Stimulated activated naive CD8-positive, alpha-beta T cell treated with anti-CD3 and anti-CD28 coated beads, Interleukin-15, Interleukin-2, amounts not matched to agents 100 U/mL and 50 U/mL, for 24 hours (primary cell): ENCODE measurements at places on chromosomes 5 and 9.

DNA sequence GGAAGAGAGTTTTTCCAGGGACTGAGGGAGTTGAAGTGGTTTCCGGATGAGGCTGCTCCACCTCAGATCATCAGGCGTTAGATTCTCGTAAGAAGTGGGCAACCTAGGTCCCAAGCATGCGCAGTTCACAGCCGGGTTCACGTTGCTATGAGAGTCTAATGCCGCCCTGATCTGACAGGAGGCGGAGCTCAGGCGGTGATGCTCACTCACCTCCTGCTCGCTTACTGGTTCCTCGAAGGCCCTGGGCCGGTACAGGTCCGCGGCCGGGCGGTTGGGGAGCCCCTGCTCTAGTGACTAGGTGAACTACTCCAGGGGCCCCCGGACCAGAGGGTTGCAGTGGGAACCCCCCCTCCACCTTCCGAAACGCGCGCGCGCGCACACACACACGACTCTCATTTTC is 997 bp upstream of the RNF130 start:
- no peak for DNase-seq

DNA sequence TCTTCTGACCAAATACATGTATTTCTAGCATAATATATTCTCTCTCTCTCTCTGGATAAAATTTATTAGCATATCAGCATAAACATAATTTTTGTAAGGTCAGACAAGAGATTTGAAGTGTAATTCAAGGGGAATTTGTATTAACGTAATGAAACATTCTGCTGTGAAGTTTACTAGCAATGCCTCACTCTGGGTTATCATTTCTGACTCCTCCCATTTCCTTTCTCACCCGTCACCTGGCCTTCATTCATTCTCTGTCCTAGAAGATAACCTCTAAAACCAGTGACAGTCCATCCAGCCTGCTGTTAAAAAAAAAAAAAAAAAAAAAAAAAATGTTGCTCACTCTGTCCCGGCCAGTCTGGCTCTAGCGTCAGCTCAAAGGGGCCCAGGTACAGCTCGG is 27.1 kb downstream of the GRAMD2B start:
- DNase-seq = no peak

- DNase-seq = no peak
Measured at GRCh38 chr5:132190161-132190817, 37.4 kb downstream of the P4HA2 start.

- no peak for DNase-seq
Measured at GRCh38 chr5:126234563-126235195, 188.5 kb upstream of the GRAMD2B start.

- no peak for DNase-seq
Measured at GRCh38 chr9:12503606-12504122, 189.5 kb upstream of the TYRP1 start.

GRCh38 chr5:96344678-96345577 is 88.1 kb downstream of the PCSK1 start:
- DNase-seq = no peak

GRCh38 chr5:119405419-119405818 is 46.9 kb upstream of the HSD17B4 start:
- DNase-seq = no peak

DNA sequence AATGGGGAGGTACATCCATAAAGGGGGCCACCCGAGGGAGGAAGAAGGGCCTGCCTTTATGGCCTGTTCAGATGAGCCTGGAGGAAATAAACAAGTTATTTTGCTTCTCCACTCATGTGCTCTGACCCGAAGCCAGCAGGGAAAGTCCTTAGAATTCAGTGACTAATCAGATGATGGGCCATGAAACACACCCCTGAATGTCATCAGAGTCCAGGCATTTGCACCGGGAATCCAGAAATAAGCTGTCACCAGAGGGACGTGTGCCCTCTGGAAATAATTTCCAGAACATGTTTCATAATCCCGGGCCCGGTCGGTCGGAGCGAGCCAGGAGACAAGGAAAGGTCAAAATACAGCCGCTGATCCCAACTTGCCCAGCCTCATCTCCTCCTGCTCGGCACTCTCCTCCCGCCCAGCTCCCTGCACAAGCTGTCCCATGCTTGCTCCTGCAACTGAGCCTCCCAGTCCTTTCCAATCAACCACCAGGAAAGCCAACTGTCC is 73.6 kb upstream of the ZNF622 start:
- DNase-seq = no peak

DNA sequence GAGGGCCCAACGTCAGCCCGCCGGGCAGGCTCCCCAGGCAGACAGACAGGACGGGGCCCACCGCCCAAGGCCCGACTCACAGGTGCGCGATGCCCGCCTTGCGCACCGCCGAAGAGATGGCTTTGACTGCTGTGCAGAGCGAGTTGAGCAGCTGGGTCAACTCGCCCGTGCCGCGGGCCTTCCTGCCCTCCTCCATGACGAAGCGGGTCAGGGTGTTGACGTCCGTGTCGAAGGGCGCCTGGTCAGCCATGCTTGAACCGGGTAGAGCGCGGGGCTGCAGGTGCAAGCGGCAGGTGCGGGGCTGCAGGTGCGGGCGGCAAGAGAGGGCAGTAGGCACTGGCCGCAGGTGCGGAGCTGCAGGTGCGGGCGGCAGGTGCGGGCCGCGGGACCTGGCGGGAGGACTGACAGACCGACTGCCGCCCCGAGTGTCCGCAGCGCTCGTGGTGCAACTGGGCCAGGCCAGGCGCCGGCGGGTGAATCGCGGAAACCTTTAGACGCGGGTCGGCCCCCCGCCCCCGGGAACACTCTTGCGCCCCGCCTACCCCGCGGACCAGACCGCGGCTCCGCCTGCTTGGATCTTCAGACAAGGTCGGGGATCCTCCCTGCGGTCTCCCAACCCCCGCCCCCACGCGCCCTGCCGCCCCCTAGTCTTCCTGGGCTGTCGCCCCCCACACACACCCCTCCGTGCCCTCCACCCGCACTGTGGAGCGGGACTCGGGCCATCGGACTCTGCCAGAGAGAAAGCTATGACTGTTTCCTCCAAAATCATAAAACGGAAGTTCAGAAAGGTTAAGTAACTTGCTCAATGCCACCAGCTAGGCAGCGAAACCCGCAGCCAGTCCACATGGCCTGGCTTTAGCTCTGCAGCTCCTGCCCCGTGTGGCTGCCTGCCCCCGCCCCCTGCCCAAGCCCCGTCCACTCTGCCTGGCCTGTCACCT is at the start of gene FBP1:
Gene FBP1, minus strand, starts transcription at position 458 of the 938 bp plus-strand sequence. Its CDS starts 208 bp downstream, at position 250.
- DNase-seq = peak; percentile 61

DNA sequence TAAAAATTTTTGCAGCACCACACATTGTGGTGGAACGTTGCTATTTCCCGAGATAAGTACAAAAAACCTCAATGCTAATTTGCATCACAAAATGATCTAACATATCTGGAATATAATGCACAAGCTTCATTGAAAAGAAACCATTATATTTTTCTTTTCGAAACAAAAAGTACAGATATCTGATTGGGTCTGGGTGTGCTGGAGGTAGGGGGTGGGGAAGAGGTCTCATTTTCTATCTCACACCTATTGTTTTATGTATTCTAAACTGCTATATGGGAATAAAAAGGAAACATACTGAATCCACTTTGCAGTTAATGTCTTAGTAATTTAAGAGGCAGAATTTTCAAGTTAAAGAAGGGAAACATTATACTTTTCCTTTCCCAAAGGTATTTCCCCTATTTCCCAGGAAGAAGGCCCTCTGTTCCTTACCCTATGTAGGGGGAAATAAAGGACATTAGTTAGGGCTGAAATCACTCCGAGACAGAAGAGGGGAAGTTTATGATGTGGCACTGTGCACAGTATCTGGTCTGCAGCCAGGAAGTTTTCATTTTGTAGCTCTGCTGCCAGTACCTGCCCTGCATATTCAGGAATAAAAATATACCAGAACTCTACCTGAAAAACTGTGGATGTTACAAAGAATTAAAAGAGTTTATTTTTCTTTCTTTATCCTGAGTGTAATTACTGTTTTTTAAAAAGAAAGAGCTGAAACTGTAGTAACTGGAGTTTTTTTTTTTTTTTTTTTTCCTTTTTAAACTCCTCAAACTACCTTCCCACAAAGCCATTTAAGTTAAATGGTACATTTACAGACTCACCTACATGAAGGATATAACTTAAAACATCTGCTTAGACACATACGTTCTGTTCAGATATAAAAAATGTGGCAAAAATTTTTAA is 7.4 kb downstream of the MEF2C start:
- DNase-seq = no peak

- DNase-seq = no peak
Measured at GRCh38 chr9:120259100-120259499, 320.9 kb downstream of the CDK5RAP2 start.

GRCh38 chr9:114244570-114244969 is 78.3 kb upstream of the ORM1 start:
- DNase-seq = no peak

DNA sequence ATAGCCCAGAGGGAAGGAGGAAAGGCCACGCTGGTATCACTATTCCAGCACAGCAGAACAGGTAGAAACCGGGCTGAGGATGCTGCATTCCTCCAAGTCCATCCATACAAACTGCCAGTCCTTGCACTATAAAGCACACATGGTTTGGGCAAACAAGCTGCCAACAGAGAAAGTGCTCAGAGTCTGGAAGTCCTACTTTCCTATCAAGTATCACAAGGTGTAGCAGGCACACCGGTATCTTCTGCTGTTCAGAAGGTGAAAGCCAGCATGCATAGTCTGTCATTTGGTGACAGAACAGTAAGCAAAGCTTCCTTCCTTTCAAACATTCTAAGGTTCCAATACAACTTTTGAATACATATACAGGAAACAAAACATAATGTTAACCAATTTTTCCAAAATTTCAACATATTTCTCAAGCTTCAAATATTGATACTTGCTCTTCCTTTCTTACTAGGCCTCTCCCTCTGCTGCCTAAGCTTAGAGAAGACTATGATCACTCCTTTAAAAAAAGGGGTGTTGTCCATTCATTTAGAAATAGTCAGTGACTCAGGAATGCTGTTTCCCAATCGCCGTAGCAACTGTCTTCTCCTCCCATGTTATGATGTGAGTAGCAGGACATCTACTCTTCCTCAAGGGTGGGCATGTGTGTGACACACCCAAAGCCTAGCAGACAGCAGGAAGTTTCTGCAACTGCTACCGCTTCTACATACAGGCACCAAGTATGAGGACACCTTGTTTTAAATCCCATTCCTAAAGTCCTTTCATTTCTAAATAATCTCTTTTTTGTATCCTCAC is 14.7 kb downstream of the DIAPH1 start:
- DNase-seq = peak; percentile 17

DNA sequence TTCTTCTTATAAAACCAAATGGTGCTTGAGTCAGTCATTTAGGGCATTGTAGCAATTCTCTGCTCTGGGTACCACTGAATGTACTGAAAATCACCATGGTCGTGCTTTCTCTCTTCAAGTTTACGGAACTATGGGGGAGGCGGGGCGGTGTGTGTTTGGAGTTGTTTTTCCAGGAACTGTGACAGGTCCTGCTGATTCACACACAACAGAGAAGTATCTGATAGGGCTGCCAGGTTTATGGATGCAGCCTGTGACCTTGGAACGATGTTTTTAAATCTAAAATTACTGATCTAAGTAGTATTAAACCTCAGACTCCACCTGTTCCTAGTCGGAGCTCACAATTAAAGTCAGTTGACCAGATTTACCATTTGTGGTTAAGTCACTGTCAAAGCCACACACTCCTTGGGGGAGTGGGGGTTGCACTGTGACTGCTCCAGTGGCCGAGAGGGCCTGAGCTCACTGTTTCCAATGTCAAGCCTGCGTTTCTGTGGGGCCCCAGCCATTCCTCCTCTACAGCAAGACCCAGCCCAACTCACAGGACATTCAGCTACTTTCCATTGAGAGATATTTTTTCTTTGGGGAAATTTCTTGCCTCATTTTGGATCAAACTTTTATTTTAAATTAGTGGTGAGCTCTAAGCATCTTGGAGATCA is 44.4 kb downstream of the GADD45G start:
- DNase-seq = no peak

GRCh38 chr5:143431789-143432188 is 28.3 kb upstream of the NR3C1 start:
- DNase-seq = peak; percentile 59

GRCh38 chr9:33344145-33344544 is 53.8 kb downstream of the NFX1 start:
- DNase-seq = no peak

- DNase-seq = peak; percentile 73
Measured at GRCh38 chr9:127778280-127779135, at the start of gene SH2D3C. Gene SH2D3C (minus strand): TSS chr9:127778666. CDS start chr9:127778627, 39 bp downstream.

GRCh38 chr9:89781838-89782540 is 177.2 kb downstream of the GADD45G start:
- DNase-seq = peak; percentile 49

- DNase-seq = no peak
Measured at GRCh38 chr9:34997379-34997781, 7.8 kb downstream of the DNAJB5 start.

- no peak for DNase-seq
Measured at GRCh38 chr5:41795125-41795524, 75.1 kb downstream of the OXCT1 start.

GRCh38 chr9:18890372-18890771 is 142.6 kb downstream of the SAXO1 start:
- DNase-seq = no peak

- DNase-seq = no peak
Measured at GRCh38 chr9:87375397-87376073, 122.1 kb upstream of the DAPK1 start.

DNA sequence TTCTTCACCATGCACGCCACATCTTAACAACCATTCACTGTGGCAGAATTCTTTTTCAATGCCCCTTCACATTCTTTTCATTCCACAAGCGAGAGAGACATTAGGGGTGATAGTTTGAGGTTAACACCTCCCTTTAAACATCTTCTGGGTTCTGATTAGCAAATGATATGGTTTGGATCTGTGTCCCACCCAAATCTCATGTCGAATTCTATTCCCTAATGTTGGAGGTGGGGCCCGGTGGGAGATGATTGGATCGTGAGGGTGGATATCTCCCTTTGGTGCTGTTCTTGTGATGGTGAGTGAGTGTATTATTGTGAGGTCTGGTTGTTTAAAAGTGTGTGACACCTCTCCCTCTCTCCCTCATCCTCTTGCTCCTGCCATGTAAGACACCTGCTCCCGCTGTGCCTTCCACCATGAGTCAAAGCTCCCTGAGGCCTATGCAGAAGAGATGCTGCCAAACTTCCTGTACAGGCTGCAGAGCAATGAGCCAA is 46.1 kb upstream of the RAI14 start:
- DNase-seq = no peak

- no peak for DNase-seq
Measured at GRCh38 chr9:5483306-5483705, 27.0 kb upstream of the PDCD1LG2 start.

GRCh38 chr5:125722550-125722949 is 700.7 kb upstream of the GRAMD2B start:
- DNase-seq = no peak

- no peak for DNase-seq
Measured at GRCh38 chr5:35898952-35899660, 39.3 kb downstream of the CAPSL start.

- peak; percentile 1 for DNase-seq
Measured at GRCh38 chr9:131260751-131261452, 15.4 kb downstream of the FAM78A start.

DNA sequence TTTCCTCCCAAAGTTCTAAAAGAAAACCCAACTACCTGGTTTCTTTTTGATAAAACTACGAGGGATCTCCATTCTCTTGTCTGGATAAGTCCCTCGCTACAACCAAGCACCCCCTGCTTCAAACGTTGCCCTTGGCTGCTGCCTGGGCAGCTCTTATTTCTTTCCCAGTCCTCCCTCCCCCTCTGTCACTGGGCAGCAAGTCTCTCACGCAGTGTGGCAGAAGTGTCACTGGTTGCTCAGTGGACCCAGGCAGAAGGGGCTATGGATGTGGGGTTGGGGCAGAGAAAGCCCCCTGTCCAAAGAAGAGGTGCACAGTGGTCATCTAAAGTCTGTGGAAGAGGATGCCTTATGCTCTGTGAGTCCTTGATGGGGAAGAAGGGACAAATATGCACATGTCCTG is 7.2 kb upstream of the SMIM32 start:
- DNase-seq = no peak
